ENCODE measurements at places on chromosomes 2 and 18. TPM values are rescaled to one million over a fixed set of nuclear protein-coding genes. Genes with fewer than 3 reads are reported as not detected.

The SRD5A2 gene
- not detected for total RNA-seq

The TDRD15 gene
- not detected for total RNA-seq

DNA sequence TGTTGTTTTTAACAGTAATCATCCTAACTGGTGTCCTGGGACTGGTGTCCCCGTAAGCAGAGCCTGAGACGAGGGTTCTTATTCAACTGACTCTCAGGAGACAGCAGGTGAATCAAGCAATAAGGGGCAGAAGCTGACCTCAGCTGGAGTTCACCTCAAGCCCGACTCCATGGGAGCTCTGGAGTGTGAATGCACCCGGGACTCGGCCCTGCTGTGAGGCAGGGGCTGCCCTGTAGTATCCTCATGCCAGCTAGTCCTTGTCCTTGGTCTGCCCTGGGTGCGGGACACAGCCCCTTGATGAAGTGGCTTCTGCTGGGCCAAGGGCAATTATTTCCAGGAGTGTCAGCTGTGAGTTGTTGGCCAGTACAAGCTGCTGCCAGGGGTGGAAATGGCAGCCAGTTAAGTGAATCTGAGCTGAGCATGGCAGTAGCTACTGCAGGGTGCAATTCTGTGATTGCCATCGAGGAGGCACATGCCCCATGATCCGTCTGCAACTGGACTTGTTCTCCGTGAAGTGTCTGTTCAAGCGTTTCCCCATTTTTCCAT is 54.9 kb upstream of the OTOS start:
- DNase-seq: no peak
- H3K27me3 ChIP-seq: peaks cover 51% of the 10 kb centered on the region
- no peak overlapping the region for H3K27ac ChIP-seq
- H3K36me3 ChIP-seq: no peaks in the 10 kb centered on the region
- H3K4me1 ChIP-seq: no peaks in the 10 kb centered on the region
- no peak overlapping the region for H3K4me3 ChIP-seq

DNA sequence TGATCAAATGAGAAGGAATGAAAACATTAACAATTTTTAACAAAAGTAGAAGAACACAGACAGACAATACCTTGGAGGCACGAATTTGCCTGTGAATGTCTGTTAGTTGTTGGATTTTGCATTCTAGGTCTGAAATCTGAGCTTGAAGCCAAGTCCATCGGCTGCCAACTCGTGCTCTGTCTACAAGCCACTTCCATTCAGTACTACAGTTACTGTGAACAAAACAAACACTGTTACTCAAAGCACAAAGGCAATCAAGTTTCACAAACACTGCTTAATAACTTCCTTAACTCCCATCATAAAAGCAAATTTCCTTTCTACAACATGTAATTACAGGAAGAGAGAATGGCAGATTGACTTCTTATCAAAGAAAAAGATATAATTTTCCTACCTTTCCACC is 42.2 kb downstream of the KANSL1L start:
- H3K4me3 ChIP-seq: no peak overlapping the region
- H3K27ac ChIP-seq: no peak overlapping the region
- no peak for DNase-seq
- no peaks in the 10 kb centered on the region for H3K4me1 ChIP-seq
- H3K27me3 ChIP-seq: no peaks in the 10 kb centered on the region
- H3K36me3 ChIP-seq: peaks cover 23% of the 10 kb centered on the region

DNA sequence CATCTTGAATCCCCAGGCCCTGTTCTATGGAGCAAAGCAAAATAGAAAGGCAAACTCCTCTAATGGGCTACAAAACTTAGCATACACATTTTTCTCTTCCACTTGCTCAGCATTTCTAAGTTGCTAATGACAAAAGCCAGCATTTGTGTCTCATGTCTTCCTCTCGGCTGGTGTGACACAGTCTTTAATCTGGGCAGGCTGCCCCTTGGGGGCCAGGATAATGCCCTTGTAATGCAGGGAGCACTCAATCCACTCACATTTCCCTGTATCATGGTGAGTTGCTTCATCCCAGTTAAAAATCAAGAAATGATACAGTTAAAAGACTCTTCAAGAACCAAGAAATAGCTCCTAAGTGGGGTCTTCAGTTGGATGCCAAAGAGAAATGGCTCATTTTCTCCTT is 109.1 kb upstream of the FBXO11 start:
- no peaks in the 10 kb centered on the region for H3K36me3 ChIP-seq
- no peaks in the 10 kb centered on the region for H3K27me3 ChIP-seq
- H3K27ac ChIP-seq: no peak overlapping the region
- no peak overlapping the region for H3K4me3 ChIP-seq

- DNase-seq: no peak
- H3K27me3 ChIP-seq: no peaks in the 10 kb centered on the region
- no peaks in the 10 kb centered on the region for H3K36me3 ChIP-seq
- no peak overlapping the region for H3K27ac ChIP-seq
- no peaks in the 10 kb centered on the region for H3K4me1 ChIP-seq
- H3K4me3 ChIP-seq: no peak overlapping the region
These were observed 47.6 kb downstream of the FBXO36 start for GRCh38 chr2:229969921-229970320.

- H3K27me3 ChIP-seq: no peaks in the 10 kb centered on the region
- no peak overlapping the region for H3K4me3 ChIP-seq
- peaks cover 21% of the 10 kb centered on the region for H3K4me1 ChIP-seq
- no peaks in the 10 kb centered on the region for H3K36me3 ChIP-seq
- H3K27ac ChIP-seq: peak overlapping the region; percentile 87
These were observed 234.3 kb downstream of the AGAP1 start for GRCh38 chr2:235727891-235728799.

DNA sequence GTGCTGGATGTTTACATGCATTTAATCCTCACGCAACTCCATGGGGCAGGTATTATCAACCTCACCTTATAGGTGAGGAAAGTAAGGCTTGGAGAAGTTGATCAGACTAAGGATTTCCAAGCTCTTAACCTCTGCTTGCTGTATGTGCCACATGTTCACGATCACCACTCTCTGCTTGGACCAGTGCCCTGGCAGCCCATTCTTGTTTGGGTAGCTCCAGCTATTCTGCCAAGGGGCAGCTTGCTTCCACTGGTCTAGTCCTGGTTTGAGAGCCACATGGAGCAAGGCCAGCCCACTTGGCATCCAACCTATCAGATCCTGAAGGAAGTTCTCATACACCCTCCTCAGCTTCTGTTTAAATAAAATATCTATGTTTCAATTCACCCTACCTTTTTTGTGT is 14.3 kb downstream of the PLB1 start:
- peaks cover 8% of the 10 kb centered on the region for H3K4me1 ChIP-seq
- peaks cover 11% of the 10 kb centered on the region for H3K27me3 ChIP-seq
- H3K4me3 ChIP-seq: no peak overlapping the region
- peak; percentile 40 for DNase-seq
- H3K36me3 ChIP-seq: no peaks in the 10 kb centered on the region
